Activated CD4-positive, alpha-beta T cell treated with anti-CD3 and anti-CD28 coated beads for 48 hours (primary cell): ENCODE measurements at places on chromosomes 4 and X.

- no peak for DNase-seq
Measured at GRCh38 chr4:45716093-45716492, 407.8 kb downstream of the GABRG1 start.

- DNase-seq = no peak
Measured at GRCh38 chrX:66200855-66201795, 37.1 kb downstream of the HEPH start.

- no peak for DNase-seq
Measured at GRCh38 chr4:182555997-182556418, 312.8 kb downstream of the TENM3 start.

DNA sequence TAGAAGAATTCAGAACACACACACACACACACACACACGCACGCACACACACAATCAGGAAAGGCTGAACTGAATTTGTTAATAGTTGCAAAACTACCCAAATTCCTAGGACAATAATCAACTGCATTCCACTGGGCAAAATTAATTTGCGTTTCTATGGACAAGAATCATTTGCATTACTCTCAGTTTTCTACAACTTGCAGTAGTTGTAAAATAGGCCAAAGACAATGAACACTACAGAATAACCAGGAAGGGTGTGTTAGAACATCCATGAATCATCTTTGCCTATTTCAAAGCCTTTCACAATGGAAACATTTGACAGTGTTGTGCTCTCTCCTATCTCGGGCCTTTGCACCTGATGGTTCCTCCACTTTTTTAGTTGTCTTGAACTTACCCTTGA is 77.1 kb upstream of the IGFBP7 start:
- no peak for DNase-seq

DNA sequence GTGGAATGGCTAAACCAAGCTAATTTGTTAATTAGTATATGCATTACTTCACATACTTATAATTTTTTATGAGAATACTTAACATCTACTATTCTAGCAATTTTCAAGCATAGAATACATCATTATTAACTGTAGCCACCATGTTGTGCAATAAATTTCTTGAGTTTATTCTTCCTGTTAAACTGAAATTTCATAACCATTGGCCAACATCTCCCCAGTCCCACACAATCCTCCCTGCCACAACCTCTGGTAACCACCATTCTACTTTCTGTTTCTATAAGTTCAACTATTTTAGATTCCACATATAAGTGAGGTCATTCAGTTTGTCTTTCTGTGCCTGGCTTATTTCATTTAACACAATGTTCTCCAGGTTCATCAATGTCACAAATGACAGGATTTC is 208.5 kb downstream of the PPP4R3C start:
- DNase-seq = no peak

DNA sequence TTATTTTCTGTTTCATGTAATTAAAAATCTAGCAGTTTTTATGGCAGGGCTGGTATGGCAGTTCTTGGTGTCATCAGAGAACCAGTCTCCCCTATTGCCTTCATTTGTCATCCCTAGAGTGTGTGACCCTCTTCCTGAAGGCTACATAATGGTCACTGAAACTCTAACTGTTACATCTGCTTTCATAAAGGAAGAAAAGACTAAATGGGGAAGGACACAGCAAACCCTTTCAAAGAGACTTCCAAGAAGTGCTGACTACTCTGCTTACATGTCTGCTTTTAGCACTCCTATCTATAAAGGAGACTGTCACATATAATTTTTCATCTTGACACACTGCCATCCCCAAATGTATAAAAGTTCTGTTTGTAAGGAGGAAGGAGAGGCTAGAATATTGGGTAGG is 105.9 kb upstream of the DIAPH2 start:
- DNase-seq = no peak

DNA sequence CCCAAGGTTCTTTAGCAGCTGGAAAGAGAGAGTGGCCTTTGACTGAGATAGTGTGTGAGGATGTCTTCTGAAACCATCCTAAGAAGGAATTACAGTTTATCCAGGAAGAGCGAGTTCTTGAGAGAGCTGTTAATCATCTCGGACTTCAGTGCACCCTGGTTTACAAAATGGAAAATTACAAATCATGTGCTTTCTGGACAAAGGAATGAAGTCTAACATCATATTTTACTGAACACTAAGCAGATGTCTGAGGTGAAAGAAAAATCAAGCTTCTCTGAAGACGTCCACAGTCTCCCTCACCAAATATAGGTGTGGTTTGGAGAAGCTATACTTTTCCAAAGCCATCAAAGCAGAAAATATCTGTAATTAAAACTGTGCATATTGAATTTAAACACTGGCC is 30.8 kb upstream of the CYP2U1 start:
- DNase-seq = no peak

- no peak for DNase-seq
Measured at GRCh38 chrX:31186693-31187338, 115.0 kb upstream of the FTHL17 start.

GRCh38 chrX:77446908-77447652 is at the start of gene FGF16:
FGF16 (plus strand) TSS chrX:77447389; CDS start chrX:77447675, 286 bp downstream.
- DNase-seq = peak; percentile 16

- DNase-seq = no peak
Measured at GRCh38 chr4:56496241-56496640, 9.3 kb upstream of the ARL9 start.

DNA sequence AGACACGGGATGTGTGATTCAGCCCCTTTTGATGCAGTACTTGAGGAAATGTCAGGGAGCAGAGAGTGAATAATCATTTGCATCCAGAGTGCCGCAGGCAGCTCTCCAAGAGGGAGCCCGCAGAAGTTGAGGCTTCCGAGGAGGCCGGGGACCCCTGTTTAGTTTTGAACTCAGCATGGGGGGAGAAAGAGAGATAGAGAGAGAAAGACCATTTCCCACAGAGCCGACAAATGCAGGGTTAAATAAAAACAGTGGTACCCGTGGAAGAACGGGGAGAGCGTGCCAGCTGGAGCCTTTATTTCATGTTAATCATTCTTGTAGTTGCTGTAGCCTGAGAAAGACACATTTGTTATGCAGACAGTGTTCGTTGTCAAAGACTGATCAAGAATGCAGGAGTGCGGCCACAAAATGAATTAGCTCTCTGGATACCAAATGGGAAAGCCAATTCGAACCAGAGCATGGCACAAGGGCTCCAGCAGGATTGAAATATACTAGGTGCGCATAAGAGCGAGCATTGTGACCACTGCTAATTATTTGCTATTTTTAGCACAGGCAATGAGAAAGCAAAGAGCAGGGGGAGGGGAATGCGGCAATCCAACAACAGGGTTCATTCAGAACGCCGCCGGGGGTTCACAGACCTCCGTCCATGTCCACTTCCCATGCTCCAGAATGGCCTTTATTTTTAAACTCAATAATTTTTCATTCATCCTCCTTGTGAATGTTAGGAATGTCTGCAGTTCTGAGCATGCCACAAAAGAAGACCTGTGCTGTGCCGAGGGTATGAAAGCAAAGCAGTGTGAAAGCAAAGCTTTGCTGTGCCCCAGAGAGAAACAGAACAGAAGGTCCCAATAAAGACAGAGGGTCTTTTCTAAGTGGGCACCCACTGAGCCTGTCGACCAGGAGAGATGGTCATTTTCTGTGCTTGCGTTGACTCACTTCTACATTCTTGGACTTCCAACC is 243.9 kb upstream of the VCX3A start:
- no peak for DNase-seq

- no peak for DNase-seq
Measured at GRCh38 chr4:100722866-100723459, 205.1 kb upstream of the EMCN start.

DNA sequence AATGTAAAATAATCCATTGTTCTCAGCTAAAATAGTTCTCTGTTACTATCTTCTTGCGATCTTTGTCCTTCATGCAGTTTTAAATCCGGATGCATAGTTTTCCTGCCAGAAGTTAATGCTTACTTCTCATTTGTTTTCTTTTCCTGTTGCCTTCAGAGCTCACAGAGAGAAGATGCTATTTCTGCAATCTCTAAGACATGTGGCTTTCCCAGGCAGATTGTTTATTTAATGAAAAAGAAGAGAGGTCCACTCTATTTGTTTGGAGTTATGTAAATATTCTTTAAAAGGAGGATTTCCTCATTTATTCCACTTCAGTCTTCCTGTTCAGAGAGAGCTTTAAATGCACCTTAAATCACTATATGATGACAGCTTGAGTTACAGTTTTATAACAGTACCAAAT is 39.3 kb upstream of the HPGD start:
- DNase-seq = no peak

DNA sequence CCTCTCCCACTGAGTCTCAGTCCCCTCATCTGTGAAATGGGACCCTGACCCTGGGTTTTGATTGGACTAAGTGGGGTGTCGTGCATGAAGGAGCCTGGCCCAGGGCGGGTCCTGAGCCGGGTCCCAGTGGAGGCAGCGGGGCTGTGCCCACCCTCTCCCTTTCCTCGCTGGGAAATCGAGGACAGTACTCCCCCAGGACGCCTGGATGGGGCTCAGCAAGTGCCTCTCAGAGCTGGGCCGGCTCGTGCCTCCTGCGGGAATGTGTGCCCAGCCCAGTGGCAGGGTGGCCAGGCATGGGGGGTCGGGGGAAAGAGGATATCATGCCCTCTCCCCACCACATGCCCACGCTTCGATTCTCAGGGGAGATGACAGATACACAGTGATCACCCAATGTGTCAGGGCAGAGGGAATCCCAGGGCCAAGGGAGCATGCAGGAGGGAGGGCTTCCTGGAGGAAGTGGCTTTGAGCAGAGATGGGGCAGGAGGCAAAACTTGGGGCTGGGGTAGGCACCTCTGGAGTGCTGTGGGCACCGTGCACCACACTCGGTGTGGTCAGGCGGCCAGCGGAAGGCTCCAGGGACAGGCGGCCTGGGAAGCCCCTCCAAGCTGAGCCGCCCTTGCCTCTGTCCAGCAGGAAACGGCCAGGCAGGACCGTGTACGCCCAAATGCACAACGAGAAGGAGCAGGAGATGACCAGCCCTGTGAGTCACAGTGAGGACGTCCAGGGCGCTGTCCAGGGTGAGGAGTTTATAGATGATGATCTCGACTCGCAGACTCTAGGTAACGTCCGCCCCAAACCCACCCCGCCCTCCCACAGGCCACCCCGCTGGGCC is 203.0 kb downstream of the AFAP1 start:
- no peak for DNase-seq

- DNase-seq = peak; percentile 51
Measured at GRCh38 chr4:109559625-109559982, 442 bp upstream of the MCUB start.

DNA sequence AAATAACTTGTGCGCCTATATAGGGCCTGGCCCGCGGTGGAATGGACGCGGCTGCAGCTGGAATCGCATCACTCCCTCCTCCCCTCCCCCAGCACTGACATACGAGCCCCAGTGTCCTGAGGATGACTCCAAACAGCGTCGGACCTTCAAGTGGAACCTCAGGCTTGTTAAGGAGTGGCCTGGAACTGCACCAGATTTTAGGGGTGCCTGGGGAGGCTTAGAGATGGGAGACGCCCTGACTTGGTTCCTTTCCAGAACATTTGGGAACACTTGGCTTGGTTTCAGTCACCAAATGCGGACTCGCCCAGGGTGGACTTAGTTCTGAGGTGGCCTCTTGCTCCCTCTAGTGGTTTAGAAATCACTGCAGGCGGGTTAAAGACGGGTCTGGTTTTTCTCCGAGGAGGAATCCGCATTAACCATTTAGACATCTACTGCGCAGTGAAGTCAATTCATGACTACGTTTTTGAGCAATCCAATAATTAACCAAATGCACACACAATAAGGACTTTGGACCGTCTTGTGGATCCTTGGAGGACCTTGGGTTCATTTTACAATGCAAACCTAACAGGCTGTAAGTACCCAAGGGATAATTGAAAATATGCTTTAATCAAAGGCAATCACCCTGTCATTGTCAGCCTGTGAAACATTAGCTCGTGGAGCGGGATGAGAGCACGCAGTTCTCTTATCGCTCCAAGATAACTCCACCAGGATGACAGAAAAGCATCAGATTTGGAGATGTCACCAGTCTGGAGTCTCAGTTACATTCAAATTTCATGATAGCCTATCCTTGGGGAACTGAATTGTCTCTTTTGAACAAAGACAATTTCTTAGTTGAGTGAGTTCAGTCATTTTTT is 11.2 kb upstream of the PDGFRA start:
- peak; percentile 63 for DNase-seq

DNA sequence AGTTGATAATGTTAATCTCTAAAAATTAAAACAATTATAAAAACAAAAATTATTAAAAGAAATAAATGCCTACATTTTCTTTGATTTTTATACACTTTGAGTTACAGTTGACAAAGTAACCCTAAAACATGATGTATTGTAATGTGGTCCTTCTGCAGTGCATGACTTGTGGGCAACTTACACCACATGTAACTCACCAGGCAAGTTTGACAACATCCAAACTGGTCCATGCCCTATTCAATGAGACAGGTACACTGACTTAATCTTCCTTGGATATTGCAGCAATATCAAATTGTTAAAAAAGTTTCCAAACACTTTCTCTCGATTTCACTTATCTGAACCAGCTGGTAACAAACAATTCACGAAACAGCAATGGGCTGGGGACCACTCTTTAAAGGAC is 81.5 kb downstream of the FTHL17 start:
- DNase-seq = no peak

DNA sequence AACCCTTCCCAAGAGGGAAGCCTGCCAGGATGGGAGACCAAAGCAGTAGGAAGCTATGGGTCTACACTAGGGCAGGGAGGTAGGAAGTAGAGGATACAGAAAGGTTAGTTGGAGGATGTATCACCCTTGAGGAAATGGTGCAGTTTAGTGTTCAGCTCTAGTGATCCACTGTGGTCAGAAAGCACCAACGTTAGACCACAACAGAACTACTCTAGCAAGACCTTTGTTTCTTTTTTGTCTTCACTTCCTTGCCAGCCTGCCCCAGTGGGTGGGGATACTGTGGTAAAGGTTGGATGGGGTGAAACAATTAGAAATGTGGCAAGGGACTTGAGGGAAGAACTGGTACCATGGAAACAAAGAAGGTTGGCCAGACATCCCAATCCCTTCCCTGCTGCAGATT is 83.3 kb downstream of the DDIT4L start:
- DNase-seq = no peak

GRCh38 chr4:102439812-102440211 is 61.3 kb upstream of the NFKB1 start:
- DNase-seq = no peak
